ENCODE measurements at places on chromosomes 2 and 18.
A peak's percentile ranks its signal among the peaks of the same experiment; 100 is the strongest.

DNA sequence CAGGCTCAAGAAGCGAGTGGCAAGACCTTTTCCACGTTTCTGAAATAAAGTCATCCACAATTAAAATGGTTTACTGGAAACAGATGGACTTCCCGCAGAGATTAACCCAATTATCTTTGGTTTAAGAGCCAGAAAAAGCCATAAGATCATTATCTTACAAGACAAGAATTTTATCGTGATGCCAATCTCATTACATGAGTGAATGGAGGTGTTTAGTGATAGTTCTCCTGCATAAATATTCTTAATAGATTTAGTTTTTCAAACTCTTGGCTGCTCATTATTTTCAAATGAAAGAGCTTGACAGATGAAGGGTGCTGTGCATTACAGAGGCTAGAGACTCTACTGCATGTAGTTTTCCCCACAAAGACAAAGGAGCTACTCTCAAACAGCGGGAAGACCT lies 1028.4 kb upstream of the PIK3C3 start:
- DNase-seq, result peak; percentile 30

- no peak for DNase-seq
Observed at GRCh38 chr2:58865436-58865835, 624.3 kb upstream of the FANCL start.

- peak; percentile 60 for DNase-seq
Observed at GRCh38 chr2:45892757-45893156, 241.3 kb downstream of the PRKCE start.

DNA sequence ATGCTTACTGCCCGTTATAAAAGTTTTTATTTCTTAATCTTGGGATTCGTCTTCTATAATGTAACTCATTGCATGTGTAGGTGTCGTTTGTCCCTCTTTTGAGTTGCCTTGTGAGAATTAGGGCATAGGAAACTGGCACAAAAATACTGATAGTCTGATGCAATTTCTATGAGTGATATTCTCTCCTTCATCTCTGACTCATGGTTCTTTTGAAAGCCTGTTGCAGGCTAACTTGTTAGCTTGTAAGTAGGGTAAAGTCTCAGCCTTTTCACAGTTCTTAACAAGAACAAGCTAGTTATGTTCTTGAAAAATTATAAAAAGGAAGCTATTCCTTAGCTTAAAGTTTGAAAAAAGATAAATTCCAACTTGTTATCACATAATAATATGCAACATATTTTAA lies 1085.4 kb upstream of the NRXN1 start:
- DNase-seq, result no peak

DNA sequence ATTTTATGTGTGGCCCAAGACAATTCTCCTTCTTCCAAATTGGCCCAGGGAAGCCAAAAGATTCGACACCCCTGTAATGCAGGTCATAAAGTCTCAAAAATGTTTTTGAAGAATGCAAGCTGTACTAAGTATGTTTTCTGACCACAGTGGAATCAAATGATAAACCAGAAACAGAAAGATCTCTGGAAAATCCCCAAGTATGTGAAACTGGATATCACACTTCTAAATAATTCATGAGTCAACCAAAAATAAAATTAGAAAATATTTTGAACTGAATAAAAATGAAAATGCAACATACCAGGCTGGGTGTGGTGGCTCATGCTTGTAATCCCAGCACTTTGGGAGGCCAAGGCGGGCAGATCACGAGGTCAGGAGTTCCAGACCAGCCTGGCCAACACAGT lies 34.1 kb upstream of the UBE2F start:
- DNase-seq, result peak; percentile 76

DNA sequence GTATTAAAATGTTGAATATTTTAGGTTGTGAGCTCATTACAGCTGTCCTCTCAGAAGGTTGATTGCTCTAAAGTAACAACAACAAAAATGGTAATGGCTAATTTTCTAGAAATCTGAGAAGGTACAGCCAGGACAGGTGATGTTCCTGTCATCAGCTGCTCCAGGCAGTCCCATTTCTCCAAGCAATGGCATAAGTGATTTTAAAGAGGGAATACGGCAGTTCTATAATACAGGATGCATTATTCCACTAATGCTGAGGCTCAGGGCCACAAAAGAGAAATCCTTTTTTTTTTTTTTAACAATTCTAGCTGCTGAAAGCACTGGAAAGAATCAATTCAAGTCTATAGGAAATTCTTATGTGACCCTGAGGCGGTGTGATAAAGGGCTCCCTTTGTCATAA lies 199.9 kb downstream of the PMAIP1 start:
- no peak for DNase-seq

DNA sequence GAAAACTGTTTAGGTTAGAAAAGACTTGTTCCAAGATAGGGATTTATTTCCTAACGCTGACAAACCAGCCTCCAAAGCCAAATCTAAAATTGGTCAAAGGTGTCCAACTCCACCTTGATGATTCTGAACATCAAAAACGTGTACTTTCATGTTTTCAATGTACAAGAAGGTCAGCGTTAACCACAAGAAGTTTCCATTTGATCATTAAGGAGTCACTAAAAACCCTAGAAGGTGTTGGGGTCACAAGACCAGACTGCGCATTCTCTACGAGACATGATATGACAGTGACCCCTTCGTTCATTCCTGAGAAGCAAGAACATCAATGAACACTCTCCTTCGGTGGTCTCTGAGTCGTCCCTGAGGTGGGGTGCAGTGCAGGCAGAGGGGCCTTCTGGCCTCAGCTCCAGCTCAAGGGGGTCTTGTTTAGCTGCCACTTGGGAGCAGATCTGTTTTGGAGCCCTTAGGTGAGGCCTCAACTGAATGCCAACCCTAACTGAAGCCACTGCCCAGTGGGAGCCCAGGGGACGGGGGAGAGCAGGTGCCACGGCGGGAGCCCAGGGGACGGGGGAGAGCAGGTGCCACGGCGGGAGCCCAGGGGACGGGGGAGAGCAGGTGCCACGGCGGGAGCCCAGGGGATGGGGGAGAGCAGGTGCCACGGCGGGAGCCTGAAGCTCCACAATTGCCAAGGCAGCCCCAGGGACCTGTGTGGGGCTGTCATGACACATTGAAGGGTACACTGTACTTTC lies 55.2 kb downstream of the PARD6G start:
- no peak for DNase-seq

- no peak for DNase-seq
Observed at GRCh38 chr2:142131010-142131669, at the start of gene LRP1B. LRP1B (minus strand) TSS chr2:142131016; CDS start chr2:142130729, 287 bp downstream.

GRCh38 chr2:64751286-64752260 lies 97.9 kb upstream of the SERTAD2 start:
- DNase-seq, result peak; percentile 99

DNA sequence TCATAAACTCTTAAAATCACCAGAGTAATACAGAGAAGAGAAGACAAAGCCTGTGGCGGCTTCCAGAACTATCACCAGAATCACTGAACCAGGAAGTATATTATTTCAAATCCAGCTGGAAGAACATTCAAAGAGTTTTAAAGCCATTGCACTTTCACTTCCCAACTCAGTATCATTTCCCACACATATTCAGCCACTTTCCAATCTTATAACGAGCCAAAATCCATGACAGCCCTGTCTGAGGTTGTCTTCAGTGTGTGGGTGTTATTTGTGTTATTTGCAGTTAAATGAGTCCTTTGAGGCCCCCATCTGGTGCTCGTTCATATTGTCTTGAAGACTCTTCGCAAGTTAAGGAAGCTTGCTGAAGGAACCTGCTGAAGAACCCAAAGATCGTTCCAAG lies 559.9 kb downstream of the TSN start:
- no peak for DNase-seq

- peak; percentile 50 for DNase-seq
Observed at GRCh38 chr2:120239488-120240287, 13.0 kb upstream of the RALB start.

DNA sequence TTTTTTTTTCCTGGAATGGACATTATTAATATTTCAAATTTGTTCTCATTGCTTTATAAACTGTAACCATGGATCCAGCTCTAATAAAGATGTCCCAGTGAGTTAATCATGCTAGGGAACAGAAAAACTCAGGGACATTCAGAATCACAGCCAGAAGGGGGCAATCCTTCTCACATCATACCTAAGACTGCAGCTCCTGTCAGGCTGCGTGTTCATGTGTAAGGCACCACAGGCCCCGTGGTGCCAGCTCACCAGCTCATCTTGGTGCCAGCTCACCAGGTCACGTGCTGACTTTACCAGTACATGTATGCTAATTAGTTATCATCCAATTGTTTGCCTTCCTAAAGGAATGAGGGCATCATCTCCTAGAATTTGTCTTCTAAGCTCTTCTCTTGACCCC lies 84.7 kb upstream of the NEDD4L start:
- DNase-seq, result peak; percentile 4

Data from fibroblast of skin of left quadriceps (primary cell).